ENCODE measurements at places on chromosomes 7 and 10.

- DNase-seq = no peak
Observed at GRCh38 chr10:97229322-97230015, 43.7 kb upstream of the SLIT1 start.

DNA sequence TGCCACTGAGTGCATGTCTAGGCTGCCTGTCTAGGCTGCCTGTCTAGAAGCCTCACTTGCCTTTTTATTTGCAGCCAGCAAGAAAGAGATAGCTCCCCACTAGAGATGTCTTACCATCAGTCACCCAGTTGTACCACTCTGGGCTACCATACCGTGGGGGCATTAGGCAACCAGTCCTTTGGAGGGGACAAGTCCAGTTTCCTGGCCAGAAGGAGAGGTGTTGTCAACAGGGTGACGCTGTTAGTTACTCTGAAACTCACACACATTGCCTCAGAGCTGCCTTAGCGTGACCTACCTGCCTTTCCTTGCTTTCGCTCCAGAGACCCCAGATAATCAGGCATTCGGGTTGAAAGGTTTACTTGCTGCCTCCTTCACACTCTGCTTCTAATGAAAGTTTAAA, 155.4 kb downstream of the CELF2 start:
- no peak for DNase-seq

DNA sequence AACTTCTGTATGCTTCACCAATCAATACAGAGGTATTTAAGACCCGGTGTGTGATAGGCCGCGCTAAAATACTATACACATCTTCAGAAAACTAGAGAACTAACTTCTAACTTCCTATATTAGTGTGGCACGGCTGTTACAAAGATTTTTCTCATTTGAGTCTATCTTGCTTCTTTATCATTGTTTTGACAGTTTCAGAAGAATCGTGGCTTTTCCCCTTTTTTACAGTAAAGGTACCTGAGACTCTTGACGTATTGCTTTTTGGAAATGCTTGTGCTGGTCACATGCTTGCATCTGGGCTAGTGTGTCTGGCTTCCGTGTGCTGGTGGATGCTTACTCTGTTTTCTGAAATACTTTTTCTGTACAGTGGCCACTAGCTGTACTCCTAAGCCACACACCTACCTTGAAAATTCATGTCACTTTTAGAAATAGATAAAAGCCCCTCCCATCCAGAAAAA, 12.7 kb downstream of the IKZF1 start:
- DNase-seq = no peak

GRCh38 chr7:57274535-57275283, 142.5 kb upstream of the ZNF479 start:
- DNase-seq = no peak

DNA sequence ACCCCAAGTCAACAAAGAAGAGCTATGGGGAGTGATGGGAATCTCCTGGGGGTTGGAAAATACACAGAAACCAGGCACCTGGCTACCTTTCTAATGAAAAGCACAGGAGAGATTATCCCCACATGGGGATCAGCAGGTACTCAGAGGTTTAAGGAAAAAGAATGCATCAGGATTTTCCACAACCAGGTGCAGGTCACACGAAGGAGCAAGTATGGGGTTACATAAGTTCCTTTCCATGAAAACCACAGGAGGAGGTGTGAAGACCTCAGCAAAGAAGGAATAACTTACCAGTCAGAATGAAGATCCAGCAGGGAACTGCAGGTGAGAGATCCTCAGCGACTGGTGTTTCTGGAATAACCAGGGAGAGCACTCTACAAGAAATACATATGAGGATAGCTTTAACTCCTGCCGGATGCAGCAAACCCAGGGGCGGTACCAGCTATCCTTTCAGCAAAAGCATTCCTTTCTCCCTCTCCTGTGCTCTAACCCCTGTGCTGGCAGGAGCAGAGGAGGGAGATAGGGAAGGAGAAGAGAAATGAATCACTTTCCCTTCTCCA, 116.7 kb upstream of the TMEM106B start:
- DNase-seq = no peak

DNA sequence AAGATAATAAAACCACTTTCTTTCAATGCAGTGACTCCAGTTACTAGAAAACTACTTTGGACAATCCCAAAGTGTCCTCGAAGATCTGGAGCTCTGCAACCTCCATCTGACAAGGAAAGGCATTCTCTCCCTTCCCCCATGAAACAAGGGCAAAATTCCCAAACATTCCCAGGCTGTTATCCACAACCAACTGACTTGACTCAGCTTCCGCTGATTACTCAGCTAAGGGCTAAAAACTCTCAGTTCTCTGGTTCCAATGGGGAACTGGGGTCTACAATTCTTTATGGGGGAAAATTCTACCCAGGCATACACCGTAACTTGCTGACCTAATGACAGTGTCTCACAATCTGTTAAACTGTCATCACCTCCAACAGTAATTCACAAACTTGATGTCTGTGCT, 48.4 kb downstream of the SFMBT2 start:
- DNase-seq = peak; percentile 31

DNA sequence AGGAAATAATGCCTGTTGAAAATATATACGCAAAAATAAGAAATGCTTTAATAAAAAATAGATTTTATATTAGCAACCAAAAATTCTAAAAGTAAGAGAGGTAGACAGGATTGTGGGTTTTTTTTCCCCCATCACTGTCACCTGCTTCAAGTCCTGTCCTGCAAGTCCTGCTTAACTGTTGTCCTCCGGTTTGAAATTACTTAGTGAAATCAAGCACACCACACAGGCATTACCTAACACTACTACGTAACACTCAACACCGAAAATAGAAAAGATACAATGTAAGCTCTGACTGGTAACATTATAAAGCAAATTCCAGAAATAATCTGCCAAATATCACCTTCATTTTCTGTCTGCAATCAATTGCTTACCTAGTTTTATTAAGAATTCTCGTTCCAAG, 90.9 kb downstream of the UPF2 start:
- no peak for DNase-seq

DNA sequence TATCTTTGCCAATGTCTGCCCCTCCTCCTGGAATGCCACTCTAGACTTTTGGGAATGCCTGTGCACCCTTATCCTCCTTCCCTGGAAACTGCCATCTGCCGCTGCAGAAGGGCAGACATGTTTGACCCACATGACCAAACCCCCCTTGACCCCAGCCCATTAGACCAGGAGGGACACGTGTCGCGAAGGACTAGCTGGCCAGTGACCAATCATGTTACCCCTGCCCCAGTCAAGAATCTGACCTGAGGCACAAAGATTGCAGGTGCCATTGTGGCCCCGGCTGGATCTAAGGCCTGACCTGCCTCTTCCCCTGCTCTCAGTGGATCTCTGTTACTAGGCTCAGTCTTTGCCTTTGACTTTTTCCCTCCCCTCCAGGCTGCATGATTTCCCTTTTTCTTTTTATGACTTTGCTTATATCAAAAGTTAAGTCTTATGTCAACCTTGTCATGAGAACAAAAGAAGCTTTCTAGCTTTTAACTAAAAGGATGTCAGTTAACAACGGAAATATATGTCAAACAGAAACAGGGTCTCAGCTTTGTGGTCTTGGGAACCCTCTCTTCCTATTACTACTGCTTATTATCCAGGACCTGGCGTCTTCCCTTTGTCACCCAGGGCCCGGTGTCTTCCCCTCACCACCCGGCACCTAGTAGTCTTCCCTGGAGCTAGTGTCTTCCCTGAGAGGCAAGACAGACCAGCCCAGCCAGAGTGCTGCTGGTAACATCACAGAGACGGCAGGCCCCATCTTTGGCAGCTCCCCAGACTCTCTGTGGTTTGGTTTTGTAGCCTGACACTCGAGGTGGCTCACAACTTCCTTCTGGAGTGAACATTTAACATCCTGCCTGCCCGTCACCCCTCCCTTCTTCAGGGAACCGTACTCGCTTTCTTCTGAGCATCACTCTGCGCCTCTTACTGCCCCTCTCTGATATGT, 24.4 kb upstream of the PPIF start:
- peak; percentile 84 for DNase-seq

GRCh38 chr10:5596611-5597341, 69.6 kb downstream of the ASB13 start:
- DNase-seq = no peak

- peak; percentile 51 for DNase-seq
Observed at GRCh38 chr10:11856678-11857077, 33.5 kb downstream of the PROSER2 start.

DNA sequence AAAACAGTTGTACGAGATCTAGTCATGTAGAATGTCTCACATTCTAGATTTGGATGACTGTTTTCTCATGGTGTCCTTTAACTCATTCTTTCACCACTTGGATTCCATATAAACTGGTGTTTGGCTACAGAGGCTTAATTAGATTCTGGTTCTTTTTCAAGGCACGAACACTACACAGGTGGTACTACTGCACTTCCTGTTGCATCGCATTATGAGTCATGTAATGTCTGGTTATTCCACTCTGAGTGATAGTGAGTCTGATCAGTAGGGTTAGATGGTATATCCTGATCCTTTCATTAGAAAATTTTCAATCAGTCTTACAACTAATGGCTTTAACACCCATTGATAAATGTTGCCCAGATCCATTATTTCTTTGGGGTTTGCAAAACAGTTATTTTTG, 11.2 kb upstream of the AKAP9 start:
- no peak for DNase-seq

- DNase-seq = peak; percentile 72
Observed at GRCh38 chr7:46003896-46004875, 83.1 kb upstream of the IGFBP3 start.

GRCh38 chr7:47830015-47830414, 118.3 kb downstream of the PKD1L1 start:
- no peak for DNase-seq

- DNase-seq = no peak
Observed at GRCh38 chr10:17233286-17233991, 5.4 kb downstream of the VIM start.
